ENCODE measurements at places on chromosomes 4 and X.

DNA sequence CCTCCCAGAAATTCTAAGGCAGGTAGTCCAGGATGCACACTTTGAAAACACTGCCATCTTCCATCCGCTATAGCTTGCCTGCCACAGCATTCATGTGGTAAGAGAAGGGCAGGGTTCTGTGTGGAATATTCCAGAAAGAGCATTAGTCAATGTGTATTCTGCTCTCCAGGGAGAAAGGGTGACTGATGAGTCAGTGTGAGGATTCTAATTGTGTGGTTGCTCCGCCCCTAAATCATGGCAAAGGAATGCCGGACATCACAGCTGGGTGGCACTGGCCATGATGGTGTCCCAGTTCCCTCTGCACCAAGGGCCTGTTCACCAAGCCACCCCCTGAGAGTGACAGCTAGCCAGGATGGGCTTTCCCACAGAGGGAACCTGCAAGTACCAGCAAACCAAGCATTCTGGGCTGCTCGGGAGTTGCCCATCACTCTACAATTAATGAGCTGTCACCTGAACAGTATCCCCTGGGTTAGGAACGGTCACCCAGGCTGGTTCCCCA is 9.5 kb downstream of the IDS start:
- peak; percentile 61 for DNase-seq

- DNase-seq: no peak
These were observed 23.3 kb downstream of the F8A3 start for GRCh38 chrX:155434906-155435743.

DNA sequence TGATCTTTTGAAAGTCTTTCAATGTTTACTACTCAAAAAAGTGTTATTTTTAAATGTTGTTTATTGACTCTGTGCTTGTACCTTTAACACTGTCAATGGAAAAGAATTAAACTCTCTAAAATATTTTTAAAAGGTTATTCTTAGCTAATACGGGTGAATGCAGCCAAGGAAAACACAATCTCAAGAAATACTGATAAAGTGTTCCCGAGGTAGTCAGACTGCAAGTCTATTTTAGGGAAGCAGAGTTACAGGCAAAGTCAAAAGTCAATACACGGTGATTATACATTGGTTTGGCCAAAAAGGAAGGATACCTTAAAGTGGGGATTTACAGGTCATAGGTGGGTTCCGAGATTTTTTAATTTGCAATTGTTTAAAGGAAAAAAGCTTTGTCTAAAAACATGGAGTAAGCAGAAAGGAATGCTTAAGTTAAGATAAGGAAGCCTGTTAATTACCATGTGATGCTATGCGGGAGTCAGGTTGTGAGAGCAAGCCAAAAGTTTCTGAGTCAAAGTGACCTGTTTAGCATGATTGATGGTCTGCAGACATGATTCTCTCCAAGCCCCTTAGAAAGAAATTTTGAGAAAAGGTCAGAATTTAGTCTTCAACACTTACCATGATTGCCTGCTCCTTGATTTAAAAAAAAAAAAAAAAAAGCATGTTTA is 288.4 kb downstream of the KLHL4 start:
- DNase-seq: no peak

GRCh38 chr4:88960576-88960975 is 96.4 kb downstream of the FAM13A start:
- DNase-seq: no peak

- DNase-seq: no peak
These were observed 14.1 kb upstream of the SYTL4 start for GRCh38 chrX:100745806-100746537.

GRCh38 chr4:128649161-128649560 is 160.3 kb upstream of the JADE1 start:
- DNase-seq: no peak

DNA sequence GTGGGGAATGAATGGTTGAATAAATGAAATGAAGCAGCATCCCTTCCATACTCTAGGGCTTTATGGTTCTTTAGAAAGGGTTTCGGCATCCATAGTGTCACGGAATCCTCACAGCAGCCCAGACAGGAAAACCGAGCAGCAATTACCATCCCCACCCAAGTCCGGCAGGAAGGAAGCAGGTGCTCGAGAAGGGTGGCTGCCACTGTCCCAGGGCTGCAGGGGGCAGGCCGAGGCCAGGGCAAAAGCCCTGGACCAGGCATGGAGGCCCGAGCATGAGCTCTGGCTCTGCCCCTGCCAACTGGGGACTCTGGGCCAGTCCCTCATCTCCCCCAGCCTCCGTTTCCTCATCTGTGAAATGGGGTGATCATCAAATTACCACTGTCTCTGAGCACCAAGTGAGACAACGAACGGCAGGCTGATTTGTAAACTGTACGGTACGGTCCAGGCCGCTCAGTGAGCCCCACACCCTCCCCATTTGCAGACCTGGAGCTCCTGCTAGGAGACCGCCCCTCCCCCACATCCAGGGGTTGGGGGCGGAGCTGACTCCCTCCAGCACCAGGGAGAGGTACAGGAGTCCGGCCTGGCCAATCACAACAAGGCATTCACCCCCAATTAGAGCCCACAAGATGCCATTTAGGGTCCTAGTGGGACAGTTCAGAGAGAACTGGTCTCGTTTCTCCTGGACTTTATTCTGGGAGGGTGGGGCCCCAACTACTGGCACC is 100.4 kb downstream of the WFS1 start:
- DNase-seq: no peak

Data from ACHN (cell line).